ENCODE measurements at places on chromosomes 5 and 9.

GRCh38 chr5:41270423-41271251, 57.3 kb upstream of the C6 start:
- DNase-seq: no peak

DNA sequence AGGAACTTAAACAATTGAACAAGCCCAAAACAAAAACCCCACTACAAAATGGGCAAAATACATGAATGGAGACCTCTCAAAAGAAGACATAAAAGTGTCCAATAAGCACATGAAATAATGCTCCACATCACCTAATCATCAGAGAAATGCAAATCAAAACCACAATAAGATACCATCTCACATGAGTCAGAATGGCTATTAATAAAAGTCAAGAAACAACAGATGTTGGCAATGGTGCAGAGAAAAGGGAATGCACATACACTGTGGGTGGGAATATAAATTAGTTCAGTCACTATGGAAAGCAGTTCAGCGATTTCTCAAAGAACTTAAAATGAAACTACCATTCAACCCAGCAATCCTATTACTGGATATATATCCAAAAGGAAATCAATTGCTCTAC, 337.4 kb upstream of the GRIA1 start:
- DNase-seq: no peak

DNA sequence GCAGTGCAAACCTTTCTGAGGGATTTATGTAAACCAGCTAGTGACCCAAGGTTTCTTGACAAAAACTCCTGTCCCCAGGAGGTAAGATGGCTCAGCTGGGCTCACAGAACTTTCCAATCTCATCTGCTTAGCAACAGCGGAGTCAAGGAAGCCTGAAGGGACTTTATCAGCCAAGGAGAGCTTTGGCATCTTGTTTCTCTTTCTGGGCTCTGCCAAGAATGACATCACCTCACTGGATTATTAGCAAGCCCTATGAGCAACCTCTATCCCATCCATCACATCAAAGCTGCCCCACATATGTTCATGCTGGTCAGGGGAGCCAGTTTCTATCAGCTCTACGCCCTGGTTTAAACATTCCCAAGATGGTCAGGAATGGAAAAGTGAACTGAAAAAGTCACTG, 461.3 kb downstream of the ENC1 start:
- DNase-seq: no peak

GRCh38 chr5:67341478-67341877, 144.9 kb upstream of the CD180 start:
- DNase-seq: no peak

GRCh38 chr5:171601266-171601881, 181.9 kb downstream of the FGF18 start:
- DNase-seq: peak; percentile 57

DNA sequence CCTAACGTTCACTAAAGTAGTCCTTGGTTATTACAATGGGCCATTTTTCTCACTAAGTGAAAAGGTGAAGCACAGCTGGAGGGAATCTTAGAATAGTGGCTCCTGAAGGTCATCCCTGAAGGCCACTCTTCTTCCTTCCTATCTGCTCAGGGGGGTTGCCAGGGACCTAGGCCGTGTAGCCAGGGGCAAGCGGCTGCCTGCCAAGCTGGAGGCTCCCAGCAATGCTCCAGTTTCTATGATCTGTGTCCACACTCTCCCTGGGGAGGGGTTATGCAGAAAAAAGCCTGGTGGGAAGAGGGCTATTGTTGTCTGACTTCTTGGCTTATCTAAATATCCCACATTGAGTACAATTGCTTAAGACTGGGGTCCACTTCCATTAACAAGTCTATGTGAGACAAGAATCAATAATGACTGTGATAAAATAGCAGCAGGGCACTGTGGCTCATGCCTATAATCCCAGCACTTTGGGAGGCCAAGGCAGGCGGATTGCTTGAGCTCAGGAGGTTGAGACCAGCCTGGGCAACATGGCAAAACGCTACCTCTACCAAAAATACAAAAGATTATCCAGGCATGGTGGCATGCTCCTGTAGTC, 3.8 kb downstream of the NMRK1 start:
- no peak for DNase-seq

DNA sequence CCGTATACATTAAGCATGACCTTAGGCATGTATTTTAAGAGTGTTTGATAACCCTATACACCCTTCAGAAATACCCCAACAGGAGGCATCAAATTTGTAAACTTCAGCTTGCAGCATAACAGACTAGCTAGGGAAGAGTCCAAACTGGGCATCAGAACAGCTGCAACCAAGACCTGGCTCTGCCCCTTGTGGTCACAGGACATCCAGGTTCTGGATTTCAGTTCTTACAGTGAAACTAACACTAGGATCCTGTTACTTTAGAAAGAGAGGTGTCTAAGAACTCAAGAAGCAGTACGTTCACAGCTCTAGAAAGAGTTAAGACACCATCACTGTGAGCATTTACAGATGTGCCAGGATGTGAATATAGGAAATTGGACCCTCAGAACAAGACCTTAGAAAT, 229.8 kb downstream of the BNC2 start:
- no peak for DNase-seq
